ENCODE measurements at places on chromosomes 1 and 21.

- no peak for DNase-seq
These were observed 38.2 kb upstream of the KCND3 start for GRCh38 chr1:112027696-112028095.

DNA sequence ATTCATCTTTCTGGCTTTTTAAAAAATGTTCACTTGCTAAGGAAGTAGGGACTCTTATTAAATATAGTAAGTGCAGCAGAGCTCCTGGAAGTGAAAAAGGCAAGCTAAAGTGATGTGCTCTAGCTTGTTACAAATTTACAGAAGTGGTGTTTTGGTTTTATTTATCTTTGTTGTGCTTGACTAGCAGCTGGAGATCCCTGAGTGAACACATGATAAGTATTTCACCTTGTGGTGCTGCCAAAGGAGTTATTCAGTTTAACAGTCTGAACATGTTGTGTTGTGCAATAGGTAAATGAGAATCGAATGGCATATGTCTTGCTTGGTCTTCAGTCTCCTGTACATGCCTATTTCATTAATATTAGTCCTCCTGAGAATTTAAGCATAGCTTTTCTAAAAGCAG, 315.7 kb downstream of the TPR start:
- no peak for DNase-seq

DNA sequence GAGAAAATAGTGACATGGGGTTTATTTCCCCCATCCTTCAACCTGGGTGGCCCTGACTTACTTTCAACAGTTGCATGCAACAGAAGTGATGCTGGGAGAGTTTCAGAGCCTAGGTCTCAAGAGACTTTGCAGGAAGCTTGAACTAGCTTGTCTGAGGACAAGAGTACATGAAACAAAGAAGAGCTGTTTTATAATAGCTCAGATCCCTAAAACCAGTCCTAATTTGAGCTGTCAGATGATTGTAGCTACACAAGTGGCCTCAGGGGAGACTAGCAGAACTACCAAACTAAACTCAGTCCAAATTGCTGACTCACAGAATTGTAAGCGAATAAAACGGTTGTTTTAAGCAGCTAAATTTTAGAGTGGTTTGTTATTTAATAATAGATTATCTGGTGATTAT, 17.1 kb downstream of the RC3H1 start:
- DNase-seq = no peak

GRCh38 chr1:209584231-209584672, 738 bp downstream of the CAMK1G start:
- no peak for DNase-seq

- DNase-seq = no peak
These were observed 41.0 kb upstream of the CD5L start for GRCh38 chr1:157882580-157882979.

DNA sequence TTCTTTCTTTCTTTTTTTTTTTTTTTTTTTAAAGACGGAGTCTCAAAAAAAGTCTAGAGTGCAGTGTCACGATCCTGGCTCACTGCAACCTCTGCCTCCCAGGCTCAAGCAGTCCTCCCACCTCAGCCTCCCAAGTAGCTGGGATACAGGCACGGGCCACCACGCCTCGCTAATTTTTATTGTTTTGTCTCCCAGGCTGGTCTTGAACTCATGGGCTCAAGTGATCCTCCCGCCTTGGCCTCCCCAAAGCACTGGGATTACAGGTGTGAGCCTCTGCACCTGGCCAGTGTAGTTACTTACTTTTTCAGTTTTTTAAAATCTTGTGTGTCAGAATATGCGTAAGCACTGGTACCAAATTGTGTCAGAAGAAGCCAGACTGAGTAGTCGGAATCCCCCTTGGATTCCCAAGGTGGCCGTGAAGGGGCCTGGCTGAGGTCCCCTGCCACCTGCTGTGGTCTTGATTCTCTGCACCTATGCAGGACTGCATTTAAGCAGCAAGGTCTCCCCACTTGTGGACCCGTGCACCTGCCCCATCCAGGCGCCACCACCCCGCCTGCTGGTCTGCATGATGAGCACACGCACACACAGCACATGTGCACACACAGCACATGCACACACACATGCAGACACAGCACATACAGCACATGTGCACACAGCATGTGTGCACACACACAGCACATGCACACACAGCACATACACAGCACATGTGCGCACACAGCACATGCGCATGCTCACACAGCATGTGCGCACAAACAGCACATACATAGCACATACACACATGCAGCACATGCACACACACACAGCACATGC, 47.5 kb downstream of the PCNT start:
- no peak for DNase-seq

DNA sequence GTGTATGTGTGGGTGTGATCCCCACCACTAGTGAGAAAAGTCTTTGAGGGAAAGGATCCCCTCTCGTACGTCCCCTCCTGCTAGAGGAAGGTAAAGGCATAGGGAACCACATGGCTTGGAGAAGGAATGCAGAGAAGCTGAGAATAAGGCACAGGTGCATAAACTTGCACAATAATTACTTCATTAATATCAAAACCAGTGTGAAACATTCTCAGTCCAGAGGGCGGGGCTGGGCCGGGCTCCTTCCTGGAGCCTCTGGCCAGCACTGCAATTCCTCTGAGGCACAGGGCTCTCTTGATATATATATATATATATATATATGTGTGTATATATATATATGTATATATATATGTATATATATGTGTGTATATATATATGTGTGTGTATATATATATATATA, 162.6 kb downstream of the TSEN15 start:
- no peak for DNase-seq

DNA sequence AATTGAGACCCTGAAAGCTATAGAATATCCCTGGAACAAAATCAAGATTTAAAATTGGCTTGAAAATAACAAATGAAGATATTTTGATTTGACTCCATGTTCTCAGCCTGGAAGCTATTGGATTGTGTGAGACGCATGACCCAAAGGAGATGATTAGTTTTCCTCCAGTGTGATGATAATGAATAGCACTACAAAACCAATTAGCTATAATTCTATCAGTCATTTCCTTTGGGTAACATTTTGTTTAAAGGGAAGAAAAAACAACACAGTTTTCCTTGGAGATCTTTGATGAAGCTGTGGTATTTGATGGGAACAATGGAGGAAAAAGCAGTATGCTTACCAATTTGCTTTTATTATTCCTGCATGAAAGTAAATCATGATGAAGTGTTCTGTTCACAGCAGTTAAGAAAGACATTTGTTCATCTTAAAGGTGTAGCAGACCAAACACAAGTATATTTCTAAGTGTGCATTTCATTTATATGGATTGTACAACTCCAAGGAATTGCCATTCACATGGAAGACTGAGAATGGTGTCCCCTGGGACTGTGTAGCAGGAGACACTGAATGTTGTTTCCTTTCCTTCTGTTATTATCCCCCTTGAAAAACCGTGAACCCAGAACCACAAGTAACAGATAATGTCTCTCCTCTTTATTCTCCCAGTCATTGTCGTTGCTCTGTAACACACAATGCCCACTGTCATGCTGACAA, 111.4 kb downstream of the CACHD1 start:
- no peak for DNase-seq

GRCh38 chr1:162471290-162471853, 26.2 kb upstream of the UHMK1 start:
- no peak for DNase-seq

DNA sequence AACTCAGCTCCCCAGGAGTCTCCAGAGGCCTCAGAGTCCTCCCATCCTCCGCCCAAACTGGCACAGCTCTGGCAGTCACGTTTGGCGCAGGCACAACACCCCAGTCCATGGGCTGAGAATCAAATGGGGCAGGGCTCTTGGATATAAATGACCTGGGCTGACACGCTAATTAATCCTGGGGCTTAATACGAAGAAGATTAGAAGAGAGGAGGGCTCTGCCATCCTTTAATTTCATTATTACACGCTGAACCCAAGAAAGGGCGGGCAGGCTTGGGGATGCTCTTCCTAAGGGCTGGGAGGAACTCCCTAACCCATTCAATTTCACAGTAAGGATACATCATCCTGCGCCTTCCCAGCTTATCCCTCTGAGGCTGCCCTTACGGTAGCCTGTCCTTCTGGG, 2.4 kb downstream of the GRIK3 start:
- no peak for DNase-seq

DNA sequence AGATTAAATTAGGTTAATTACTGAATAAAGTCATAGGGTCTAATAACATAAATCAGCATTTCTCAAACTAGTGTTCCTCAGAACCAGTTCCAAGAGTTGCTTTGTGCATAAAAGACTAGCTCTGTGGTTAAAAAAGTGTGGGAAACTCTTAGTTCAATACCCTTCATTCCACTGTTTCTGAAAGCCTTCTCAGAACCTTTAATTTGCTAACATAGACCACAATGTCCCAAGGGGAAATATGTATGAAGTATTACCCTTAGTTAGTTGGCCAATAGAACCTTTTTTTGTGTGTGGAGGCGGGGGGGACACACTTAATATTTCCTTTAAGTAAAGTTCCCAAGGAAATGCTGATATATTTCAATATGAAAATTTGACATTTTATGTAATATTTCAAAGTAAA, 20.4 kb downstream of the ODF2L start:
- DNase-seq = no peak

GRCh38 chr1:75745276-75745675, 20.8 kb downstream of the ACADM start:
- peak; percentile 77 for DNase-seq

- DNase-seq = no peak
These were observed 151.0 kb downstream of the CLEC20A start for GRCh38 chr1:178345807-178346206.

- DNase-seq = no peak
These were observed 1.7 kb downstream of the OSCP1 start for GRCh38 chr1:36448530-36449056.

- DNase-seq = no peak
These were observed 48.2 kb upstream of the IRF2BP2 start for GRCh38 chr1:234658138-234658537.

DNA sequence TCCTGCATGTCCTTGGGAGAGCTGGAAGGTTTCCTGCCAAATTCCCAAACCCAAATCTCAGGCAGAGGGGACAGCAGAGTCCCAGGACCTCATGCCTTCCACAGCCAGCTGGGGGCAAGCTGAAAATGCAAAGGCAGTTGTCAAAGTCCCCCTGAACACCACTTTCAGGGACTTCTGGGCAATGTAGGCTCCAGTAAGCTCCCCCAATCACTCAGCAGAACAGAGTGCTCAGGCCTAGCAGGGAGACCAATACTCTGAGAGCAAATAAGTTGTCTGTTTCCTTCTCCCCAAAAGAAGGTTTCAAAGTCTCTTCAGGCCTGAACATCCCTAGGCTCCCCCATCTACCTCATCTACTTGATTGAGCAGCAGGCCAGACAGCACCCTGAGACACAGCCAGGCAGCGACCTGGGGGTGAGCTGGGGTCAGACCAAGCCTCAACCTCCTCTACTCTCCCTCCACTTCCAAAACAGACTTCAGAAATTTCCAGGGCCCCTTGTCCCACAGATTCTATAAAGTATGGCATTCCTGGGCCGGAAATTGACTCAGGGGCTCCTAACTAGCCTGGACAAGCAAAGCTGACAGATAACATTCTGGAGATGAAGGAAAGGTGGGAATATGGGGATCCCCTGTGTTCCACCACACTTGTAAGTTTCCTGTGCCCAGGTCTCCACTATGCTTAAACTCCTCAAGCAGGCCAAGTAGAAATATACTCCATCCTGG, 1.9 kb downstream of the SLC9A1 start:
- no peak for DNase-seq

DNA sequence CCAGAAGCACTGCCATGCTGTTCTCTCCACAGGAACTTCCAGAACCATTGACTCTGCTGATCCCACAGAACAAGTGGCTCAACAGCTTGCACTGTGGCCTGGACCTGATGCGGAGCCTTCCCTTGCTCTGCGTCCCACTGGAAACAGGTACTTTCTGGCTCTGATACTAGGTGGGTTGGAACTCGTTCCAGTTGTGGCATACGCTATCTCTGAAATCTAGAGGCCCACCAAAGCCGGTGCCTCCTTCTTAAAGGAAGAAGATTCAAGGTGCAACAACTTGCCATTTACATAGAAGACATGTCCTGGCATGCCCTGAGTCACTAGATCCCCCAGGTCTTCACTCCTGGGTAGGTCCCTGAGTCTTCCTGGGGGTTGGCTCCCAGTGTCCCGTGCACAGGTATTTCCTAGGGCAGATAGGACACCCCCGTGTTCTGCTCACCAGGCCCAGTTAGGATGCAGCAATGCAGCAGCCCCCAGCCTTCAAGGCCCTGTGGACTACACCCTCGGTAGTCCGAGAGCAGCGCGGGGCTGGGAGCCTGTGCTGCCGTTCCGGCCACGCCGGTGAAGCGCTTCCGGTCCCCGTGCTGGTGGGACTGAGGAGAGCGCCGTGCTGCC, 10.8 kb upstream of the PCBP3 start:
- no peak for DNase-seq

GRCh38 chr1:39107341-39108290, 81.5 kb downstream of the NDUFS5 start:
- no peak for DNase-seq

DNA sequence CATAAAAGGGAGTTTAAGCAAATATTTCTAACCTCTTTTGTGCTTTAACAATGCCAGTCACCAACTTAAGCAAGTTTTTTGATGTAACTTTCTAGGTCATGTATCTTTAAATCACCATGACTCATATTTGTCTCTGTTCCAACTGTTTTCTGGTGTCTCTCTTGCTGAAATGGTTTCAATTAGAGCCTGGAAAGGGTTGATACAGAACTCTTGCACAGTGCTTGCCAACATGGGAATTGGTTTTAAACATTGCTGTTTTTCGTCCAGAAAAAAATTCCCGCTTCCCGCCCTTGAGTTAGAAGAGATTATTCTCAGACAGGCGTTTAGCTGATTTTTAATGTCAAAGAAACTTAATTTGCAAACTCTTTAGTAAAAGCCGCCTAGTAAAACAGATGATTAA, 46.4 kb upstream of the SLC22A15 start:
- no peak for DNase-seq

DNA sequence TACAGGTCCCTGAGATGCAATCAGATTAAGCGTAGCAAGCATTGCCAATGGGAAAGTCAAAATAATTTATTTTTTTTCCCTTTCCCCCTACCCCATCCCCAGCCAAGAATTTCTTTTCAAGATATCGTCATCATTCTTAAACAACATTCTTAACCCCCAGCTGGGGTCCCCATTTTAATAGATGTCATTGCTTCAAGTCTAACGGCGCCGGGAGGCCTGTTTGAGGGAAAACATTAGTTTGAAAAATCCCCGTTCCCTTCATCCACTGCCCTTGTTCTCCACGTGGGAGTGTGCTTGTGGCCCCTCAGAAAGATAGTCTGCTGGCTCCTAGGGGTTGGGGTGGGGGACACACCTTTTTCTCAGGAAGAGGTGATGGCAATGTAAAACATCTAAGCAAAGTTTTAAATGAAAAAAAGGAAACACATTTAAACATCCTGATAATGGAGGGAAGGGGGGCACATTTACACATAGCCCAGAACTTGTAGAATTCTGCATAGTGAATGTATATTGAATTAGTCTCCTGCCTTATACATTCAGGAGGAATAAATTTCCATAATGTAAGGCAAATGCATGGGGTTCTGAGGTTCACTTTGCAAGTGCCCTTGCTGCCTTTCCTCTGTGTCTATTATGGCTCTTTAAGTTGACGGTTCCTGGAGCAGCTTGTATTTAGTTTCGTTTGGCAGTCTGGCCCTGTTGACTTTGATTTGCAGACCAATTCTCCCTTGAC, 6.8 kb downstream of the TRNP1 start:
- no peak for DNase-seq

GRCh38 chr1:31757204-31757679, 6.9 kb downstream of the ADGRB2 start:
- no peak for DNase-seq
